Pulmonary artery endothelial cell (primary cell): ENCODE measurements at places on chromosomes 16 and 17. TPM values are rescaled to one million over a fixed set of nuclear protein-coding genes. Genes with fewer than 3 reads are reported as not detected.
A peak's percentile ranks its signal among the peaks of the same experiment; 100 is the strongest.

Gene CACNG4
- total RNA-seq = not detected in 2 replicates

Gene RNF222
- not detected in 2 replicates for total RNA-seq

DNA sequence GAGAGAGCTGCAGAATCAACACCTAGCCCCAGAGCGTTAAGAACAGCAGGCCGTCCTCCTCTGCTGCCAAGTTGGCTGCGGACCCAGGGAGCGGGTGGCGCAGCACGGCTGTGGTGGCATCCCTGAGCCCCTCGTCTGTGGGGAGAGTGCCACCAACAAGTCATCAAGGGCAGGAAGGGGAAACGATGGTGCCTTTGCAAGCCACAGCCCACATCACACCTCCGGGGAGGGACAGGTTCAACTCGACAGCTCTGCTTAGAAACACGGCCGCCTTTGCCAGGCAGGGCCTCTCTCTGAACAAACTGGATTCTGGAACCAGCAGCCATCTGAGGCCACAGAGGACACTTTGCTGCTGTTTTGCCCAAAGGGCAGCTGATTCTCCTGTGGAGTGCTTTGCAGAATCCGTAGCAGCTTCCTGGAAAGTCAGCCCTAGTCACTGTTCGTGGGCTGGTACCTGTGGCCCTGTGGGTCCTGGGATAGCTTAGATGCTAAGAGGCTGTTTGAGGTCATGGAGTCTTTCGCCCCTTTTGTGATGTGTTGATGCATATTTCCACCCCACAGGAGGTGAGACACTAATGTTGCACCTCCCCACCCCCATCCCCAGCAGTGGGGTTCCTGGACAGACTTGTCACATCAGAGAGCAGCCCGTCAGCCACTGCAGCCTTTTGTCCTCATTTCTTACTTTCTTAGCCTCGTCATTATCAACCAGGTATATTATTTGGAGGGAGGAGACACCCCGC lies 270.6 kb downstream of the CPPED1 start:
- DNase-seq = no peak

GRCh38 chr16:50838885-50839284 lies 97.0 kb downstream of the CYLD start:
- DNase-seq = no peak

- no peak for DNase-seq
Observed at GRCh38 chr16:89922884-89923639, at the start of gene TUBB3. TSS of gene TUBB3 (plus strand) at chr16:89923342. CDS start at chr16:89923402, 60 bp downstream.

Gene TGFB1I1
- total RNA-seq = 32.1 and 56.6 TPM in 2 replicates

- peak; percentile 32 for DNase-seq
Observed at GRCh38 chr17:9259419-9259818, 238.1 kb downstream of the NTN1 start.

GRCh38 chr17:72816406-72816805 lies 276.1 kb downstream of the SLC39A11 start:
- DNase-seq = no peak

- DNase-seq = no peak
Observed at GRCh38 chr16:87431926-87432325, 39.8 kb downstream of the MAP1LC3B start.

Gene NT5M
- total RNA-seq = 0.63 and 2.6 TPM in 2 replicates

- DNase-seq = no peak
Observed at GRCh38 chr16:18839555-18839954, 38.2 kb upstream of the ARL6IP1 start.

Gene ATXN7L3
- total RNA-seq = 41.1 and 50.1 TPM in 2 replicates

Gene C17orf100
- total RNA-seq = 0.35 and 0.40 TPM in 2 replicates

GRCh38 chr16:22186517-22186916 lies 19.6 kb upstream of the EEF2K start:
- no peak for DNase-seq

- peak; percentile 39 for DNase-seq
Observed at GRCh38 chr16:5033256-5034166, at the start of gene NAGPA. TSS of gene NAGPA (minus strand) at chr16:5033935. CDS start at chr16:5033914, 21 bp downstream.

GRCh38 chr17:48330421-48330820 lies 99.6 kb downstream of the SKAP1 start:
- no peak for DNase-seq

Gene KRTAP4-5
- not detected in 2 replicates for total RNA-seq

DNA sequence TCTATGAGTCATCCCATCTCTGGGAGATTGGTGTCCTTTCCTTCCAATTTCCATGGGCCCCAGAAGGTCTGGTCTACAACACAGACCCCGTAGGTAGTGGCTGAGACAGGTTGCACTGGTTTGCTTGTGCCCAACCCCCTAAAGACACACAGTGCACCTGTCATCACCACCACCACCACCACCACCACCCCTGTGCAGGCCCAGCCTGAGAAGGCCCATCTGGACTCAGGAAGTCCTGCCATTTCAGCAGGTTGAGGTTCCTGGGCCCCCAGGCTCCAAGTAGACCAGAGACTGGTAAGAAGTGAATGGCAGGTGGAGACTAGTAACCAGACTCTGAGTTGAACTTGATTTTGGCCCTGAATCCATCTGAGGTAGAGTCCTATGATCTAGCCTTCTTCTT lies 25.9 kb upstream of the PHB1 start:
- DNase-seq = no peak

Gene SOX9
- total RNA-seq = not detected in 2 replicates

DNA sequence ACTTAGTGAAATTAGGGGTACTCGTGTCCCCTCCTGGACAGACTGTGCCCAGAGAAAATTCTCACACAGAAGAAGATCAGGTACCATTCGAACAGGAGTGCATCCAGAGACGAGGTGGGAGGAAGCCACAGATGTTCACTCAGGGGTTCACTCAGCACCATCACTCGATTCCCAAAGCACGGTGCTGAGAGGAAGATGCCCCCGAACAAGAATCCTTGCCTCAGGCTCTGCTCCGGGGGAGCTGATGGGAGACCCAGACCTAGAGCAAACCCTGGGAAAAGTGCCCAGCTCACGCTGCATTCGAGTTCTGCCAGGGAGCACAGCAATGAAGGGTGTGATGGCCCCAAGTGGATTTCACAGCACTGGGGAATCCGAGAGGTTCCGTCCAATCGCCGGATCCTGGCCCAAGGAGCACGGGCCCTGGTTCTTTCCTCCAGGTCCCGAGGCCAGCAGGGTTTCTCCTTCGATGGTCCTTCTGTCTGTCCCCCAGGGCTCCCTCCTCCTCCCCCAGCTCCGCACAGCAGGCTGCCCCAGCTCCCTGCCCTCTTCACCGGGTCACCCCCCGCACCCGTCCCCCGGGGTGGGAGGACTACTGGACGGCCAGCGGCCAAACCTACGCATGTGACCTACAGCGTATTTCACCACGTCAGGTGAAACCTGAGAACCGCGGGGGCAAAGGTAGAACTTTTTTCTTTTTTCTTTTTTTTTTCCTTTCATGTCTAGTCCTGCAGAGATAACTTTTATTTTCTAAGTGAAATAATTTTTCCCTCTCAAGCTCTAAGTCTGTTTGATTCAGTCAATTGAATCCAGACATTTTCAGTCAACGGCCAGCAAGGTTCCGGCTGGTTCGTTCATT lies 10.2 kb upstream of the UBE2I start:
- DNase-seq = no peak

DNA sequence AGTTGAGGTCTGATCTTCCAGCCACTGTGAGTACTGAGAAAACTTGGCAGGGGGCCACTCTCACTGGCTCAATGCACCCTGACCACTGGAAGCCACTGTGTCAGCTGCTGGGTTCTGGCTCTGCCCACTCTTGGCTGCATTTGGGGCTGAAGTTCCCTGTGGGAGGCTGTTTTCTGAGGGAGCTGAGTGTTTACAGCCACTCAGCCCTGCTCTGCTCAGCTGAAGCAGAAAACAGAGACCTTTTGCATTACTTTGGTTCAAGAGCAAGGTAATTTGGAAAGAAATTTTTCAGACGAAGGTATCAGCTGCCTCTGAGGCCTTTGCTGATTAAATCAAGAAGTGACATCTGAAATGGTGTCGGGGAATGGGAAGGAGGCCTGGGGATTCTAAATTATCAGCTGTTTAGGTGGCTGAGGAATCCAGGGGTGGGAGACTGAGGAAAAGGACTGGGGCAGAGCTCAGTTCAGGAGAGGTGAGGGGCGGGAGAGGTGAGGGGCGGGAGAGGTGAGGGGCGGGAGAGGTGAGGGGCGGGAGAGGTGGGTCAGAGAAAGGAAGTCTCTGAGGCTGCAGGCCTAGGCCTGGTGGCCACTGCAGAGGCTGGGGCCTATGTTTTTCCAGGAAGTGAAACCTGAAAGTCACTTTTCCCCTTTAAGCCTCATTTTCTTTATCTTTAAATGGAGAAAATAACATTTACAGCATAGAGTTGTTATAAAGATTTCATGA lies at the start of gene ACSM5:
Gene ACSM5, plus strand, starts transcription at position 137 of the 723 bp plus-strand sequence. CDS start 1,951 bp downstream, outside the sequence.
- DNase-seq = no peak

Gene DRC7
- total RNA-seq = 0.13 and 0.21 TPM in 2 replicates

Gene FOXN1
- total RNA-seq = not detected in 2 replicates

DNA sequence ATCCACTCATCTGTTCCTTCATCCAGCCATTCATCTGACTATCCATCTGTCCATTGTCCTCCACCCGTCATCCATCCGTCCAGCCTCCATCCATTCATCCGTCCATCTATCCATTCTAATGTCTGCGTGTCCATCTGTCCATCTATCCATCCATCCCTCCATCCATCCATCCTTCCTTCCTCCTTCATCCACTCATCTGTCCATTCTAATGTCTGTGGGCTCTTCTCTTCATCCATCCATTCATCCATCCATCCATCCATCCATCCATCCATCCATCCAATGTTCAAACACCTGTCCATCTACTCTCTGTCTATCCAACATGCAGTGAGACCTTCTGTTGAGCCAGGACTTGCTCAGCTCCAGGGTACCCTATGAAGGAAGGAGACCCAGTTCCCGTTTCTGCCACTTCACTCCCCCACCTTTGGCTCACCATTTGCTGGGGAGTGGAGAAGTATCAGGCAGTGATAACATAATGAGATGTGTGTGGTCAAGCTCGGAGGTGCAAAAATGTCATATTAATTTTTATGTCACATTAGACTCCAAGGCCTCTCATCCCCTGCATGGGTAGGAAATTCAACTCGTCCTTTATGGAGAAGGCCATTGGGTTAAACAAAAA lies 36.5 kb upstream of the ADGRG1 start:
- no peak for DNase-seq

DNA sequence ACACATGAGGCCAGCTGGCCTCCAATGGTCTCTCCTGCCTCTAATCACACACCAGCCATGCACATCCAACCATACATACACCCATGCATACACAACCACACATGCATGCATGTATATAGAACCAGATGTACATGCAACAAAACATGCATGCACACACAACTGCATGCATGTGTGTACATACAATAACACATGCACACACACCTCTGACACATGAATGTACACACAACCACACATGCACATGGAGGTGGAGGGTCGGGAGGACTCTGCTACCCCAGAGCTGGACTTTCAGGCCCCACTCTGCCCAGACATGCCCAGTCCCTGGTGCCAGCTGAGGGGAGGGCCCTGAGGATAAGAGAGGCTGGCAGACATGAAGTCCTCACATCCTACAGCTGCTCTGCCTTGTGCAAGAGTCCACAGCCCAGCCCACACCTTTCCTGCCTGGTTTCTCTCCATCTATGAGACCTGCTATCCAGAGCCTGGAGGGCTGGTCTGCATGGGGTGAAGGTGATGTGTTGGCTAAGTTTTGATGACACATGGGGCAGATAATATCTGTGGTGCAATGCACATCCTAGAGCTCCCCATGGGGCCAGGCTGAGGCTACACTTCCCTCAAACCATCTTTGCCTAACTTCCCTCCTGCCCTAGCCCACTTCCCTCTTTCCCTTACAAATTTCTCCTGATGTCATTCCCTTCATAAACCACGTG lies 50.9 kb upstream of the SDK2 start:
- no peak for DNase-seq

DNA sequence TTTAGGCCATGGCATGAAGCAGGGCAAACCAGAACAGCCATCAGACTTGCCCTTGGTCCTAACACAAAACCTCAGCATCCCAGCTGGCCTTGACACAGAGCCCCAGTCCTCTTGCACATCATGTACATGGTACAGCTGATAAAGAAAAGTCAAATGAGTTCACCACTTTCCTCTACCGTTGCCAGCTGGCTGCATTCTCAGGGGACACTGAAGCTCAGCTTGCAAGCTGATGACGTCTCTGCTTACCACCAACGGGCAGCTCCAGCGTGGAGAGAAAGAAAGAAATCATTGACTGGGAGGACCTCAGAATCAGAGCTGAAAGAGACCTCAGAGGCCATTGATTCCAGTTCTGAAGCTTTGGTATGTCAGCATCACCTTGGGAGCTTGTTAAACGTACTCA lies 80.7 kb upstream of the CES5A start:
- no peak for DNase-seq

Gene HAGH
- total RNA-seq = 76.2 and 78.9 TPM in 2 replicates

GRCh38 chr16:10942352-10943063 lies at the start of gene DEXI:
TSS of gene DEXI (minus strand) at chr16:10942468. CDS start at chr16:10942005, 463 bp downstream.
- peak; percentile 53 for DNase-seq

GRCh38 chr17:73163043-73163442 lies 1.8 kb upstream of the SSTR2 start:
- no peak for DNase-seq

- DNase-seq = no peak
Observed at GRCh38 chr17:60548990-60549389, 22.9 kb upstream of the APPBP2 start.

- DNase-seq = no peak
Observed at GRCh38 chr17:52995147-52995546, 827.6 kb upstream of the KIF2B start.
